CD4-positive, alpha-beta T cell (primary cell): ENCODE measurements at places on chromosomes 6 and 20. TPM values are rescaled to one million over a fixed set of nuclear protein-coding genes. Genes with fewer than 3 reads are reported as not detected.

GRCh38 chr6:67252663-67253062 is 1382.4 kb upstream of the ADGRB3 start:
- no peaks in the 10 kb centered on the region for H3K27me3 ChIP-seq
- H3K4me1 ChIP-seq, result no peaks in the 10 kb centered on the region
- no peak for DNase-seq
- no peak overlapping the region for H3K27ac ChIP-seq
- no peaks in the 10 kb centered on the region for H3K36me3 ChIP-seq

WFDC2 gene
- not detected for total RNA-seq

ZNF165 gene
- 5.1 TPM for total RNA-seq

- H3K27me3 ChIP-seq, result no peaks in the 10 kb centered on the region
- no peak for DNase-seq
- H3K4me1 ChIP-seq, result peaks cover 15% of the 10 kb centered on the region
Observed at GRCh38 chr6:36725581-36725980, 28.0 kb downstream of the RAB44 start.

- H3K4me3 ChIP-seq, result no peak overlapping the region
- no peak overlapping the region for H3K27ac ChIP-seq
- H3K27me3 ChIP-seq, result no peaks in the 10 kb centered on the region
Observed at GRCh38 chr6:41858703-41859102, 36.5 kb downstream of the USP49 start.

EYS gene
- not detected for total RNA-seq

TINAG gene
- total RNA-seq, result not detected

FOXC1 gene
- not detected for total RNA-seq

PHACTR1 gene
- total RNA-seq, result 2.3 TPM

- no peak overlapping the region for H3K4me3 ChIP-seq
- no peaks in the 10 kb centered on the region for H3K36me3 ChIP-seq
- DNase-seq, result no peak
- H3K4me1 ChIP-seq, result no peaks in the 10 kb centered on the region
- no peak overlapping the region for H3K27ac ChIP-seq
Observed at GRCh38 chr6:80091506-80091905, 15.0 kb upstream of the BCKDHB start.

GRCh38 chr6:16633961-16634360 is 127.3 kb downstream of the ATXN1 start:
- no peaks in the 10 kb centered on the region for H3K36me3 ChIP-seq
- DNase-seq, result no peak
- peaks cover 13% of the 10 kb centered on the region for H3K4me1 ChIP-seq

CENPB gene
- total RNA-seq, result 25.3 TPM

HTR1B gene
- total RNA-seq, result not detected

RIMS4 gene
- not detected for total RNA-seq

GRCh38 chr6:167557675-167558074 is 232.8 kb downstream of the TTLL2 start:
- no peaks in the 10 kb centered on the region for H3K27me3 ChIP-seq
- no peak overlapping the region for H3K27ac ChIP-seq
- no peaks in the 10 kb centered on the region for H3K4me1 ChIP-seq
- H3K36me3 ChIP-seq, result no peaks in the 10 kb centered on the region
- no peak overlapping the region for H3K4me3 ChIP-seq
- DNase-seq, result no peak

DNA sequence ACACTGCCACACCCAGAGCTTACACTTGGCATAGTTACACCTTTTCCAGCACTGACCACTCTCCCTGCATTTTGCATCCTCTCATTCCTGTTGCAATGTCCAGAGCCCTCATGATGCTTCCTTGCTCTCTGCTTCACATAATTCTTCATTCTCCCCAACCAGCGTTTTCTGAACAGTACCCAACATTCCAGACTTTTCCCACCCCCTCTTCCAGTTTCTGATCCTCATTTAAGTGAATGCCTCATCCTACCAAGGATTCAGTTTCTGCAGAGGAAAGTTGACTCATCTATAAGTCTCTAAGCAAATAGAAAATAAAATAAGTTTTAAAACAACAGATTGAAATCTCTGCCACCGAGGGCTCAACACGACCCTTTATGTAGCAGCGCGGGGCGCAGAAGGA is 321.3 kb upstream of the TCF21 start:
- H3K4me3 ChIP-seq, result no peak overlapping the region
- no peaks in the 10 kb centered on the region for H3K4me1 ChIP-seq

PSORS1C1 gene
- total RNA-seq, result not detected

DNA sequence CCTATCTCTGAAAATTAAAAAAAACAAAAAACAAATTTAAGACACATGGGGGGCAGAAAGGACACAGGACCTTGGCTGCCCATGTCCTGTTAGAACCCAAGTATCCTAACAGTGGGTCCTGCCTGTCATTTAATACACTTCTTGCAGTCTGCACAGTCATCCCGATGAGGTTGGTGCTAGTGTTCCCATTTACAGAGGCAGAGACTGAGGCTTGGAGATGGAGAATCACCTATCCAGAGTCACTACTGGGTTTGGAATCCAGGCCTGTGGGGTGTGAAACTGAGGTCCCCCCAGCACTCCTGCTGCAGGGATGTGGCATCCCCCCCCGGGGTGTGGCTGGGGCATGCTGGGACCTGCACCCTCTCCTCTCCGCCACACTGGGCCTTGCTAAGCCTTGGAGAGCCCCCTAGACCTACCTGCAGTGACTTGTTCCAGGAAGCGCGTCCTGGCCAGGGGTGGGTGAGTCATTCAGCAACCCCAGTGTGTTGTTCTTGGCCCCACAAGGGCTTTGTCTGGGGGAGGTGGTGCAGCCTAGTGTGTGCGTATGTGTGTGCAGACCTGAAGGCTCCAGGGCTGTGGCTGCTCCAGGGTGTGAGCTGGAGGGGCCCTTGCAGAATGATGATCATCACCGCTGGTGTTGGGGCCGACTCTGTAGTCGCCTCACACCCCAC is 49.7 kb downstream of the BCAS4 start:
- DNase-seq, result no peak
- H3K27ac ChIP-seq, result no peak overlapping the region
- H3K27me3 ChIP-seq, result no peaks in the 10 kb centered on the region
- no peak overlapping the region for H3K4me3 ChIP-seq
- H3K4me1 ChIP-seq, result peaks cover 6% of the 10 kb centered on the region
- peaks cover 5% of the 10 kb centered on the region for H3K36me3 ChIP-seq

DNA sequence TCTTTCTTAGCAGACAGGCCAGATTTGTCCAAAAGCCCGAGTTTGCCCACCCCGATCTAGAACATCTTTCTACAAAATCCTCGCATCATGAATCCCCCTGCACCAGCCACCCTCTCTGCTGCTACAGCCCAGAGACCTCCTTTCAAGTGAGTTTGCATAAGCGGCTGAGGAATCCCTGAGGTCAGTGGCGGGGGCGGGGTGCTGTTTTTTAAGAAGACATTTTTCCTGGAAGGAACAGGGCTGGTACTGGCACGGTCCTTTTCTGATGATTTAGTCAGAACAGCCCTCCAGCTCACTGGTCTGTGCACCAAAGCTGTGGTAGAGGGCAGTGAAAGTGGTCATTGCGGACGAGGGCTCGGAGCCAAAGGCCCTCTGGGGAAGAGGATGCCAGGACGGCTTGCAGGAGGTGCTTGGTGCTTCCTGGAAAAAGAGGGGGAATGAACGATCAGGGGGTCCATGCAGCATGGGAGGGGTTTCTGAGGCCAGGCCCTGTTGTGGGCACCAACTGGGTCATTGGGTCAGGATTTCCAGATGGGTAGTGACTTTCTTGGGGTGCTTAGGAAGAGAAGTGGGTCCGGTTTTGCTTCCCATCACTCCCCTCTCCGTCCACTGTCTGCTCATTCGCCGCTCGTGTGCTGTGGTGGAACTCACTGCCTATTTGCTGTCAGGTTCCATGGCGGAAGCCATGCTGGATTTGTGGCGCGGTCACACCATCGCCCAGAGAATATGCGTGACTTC is 50.4 kb downstream of the GNAS-AS1 start:
- H3K27ac ChIP-seq, result no peak overlapping the region
- no peaks in the 10 kb centered on the region for H3K4me1 ChIP-seq
- no peak for DNase-seq
- H3K36me3 ChIP-seq, result no peaks in the 10 kb centered on the region
- H3K27me3 ChIP-seq, result peaks cover 8% of the 10 kb centered on the region

DNA sequence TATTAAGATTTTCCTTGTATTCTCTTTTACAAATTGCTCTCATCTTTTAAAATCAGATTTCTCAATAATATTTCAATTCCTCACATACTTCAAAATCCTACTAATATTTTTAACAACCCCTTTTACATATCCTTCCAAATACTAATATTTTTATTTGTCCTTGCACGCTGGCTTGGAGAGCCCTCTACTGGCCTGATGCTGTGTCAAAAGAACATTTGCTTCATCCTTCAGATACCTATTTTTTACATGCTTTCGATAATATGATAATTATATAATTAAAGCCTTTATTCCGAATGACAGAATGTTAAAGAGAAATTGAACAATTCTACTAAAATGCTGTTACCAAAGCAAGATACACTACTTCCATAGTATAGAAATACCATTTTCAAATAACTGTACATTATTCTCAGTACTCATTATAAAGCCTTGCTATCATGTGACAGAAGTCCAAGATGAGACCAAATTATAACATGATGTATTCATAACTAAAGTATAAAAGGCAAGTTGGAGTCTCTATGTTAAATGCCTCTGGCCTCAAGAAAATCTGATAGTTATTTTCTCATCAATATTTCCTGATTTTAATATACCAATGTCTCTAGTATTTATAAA is 39.0 kb upstream of the PLN start:
- H3K36me3 ChIP-seq, result peaks cover 22% of the 10 kb centered on the region
- H3K4me3 ChIP-seq, result no peak overlapping the region
- no peak for DNase-seq
- H3K27ac ChIP-seq, result no peak overlapping the region
- H3K4me1 ChIP-seq, result no peaks in the 10 kb centered on the region
- no peaks in the 10 kb centered on the region for H3K27me3 ChIP-seq

- no peaks in the 10 kb centered on the region for H3K4me1 ChIP-seq
- no peak overlapping the region for H3K27ac ChIP-seq
- DNase-seq, result no peak
- peaks cover 22% of the 10 kb centered on the region for H3K36me3 ChIP-seq
Observed at GRCh38 chr6:52503851-52504781, 72.7 kb downstream of the TRAM2 start.

GRCh38 chr6:1263850-1264377 is 48.0 kb upstream of the FOXQ1 start:
- peaks cover 6% of the 10 kb centered on the region for H3K27me3 ChIP-seq
- H3K27ac ChIP-seq, result no peak overlapping the region
- H3K4me3 ChIP-seq, result no peak overlapping the region
- no peaks in the 10 kb centered on the region for H3K36me3 ChIP-seq

CUL7 gene
- total RNA-seq, result 5.9 TPM

GRCh38 chr20:62362991-62363919 is 3.9 kb downstream of the LAMA5 start:
- H3K36me3 ChIP-seq, result no peaks in the 10 kb centered on the region
- H3K4me1 ChIP-seq, result peaks cover 21% of the 10 kb centered on the region
- no peak overlapping the region for H3K27ac ChIP-seq
- H3K27me3 ChIP-seq, result peaks cover 31% of the 10 kb centered on the region

MUCL3 gene
- not detected for total RNA-seq

DNA sequence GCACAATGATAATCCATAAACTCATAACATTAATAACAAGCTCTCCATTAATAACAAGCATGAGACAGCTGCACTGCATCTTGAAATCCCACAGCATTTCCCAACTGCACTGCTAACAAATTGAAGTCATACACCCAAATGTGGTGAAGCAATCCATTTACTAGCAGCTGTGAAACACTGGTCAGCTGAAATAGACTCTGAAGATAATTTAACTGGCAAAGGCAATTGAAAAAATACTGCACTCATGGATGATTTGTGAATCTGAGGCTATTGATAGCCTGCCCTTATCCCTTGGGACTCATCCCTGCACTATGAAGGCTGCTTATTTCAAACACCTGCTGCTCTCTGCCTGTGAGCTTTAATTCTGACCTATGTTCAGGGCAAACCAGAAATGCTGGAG is 49.1 kb upstream of the PLCB1 start:
- no peak for DNase-seq
- no peak overlapping the region for H3K4me3 ChIP-seq
- no peaks in the 10 kb centered on the region for H3K36me3 ChIP-seq
- H3K27me3 ChIP-seq, result no peaks in the 10 kb centered on the region
- H3K27ac ChIP-seq, result no peak overlapping the region
- no peaks in the 10 kb centered on the region for H3K4me1 ChIP-seq

TSBP1 gene
- not detected for total RNA-seq

ID4 gene
- total RNA-seq, result not detected

GRCh38 chr6:145380186-145380585 is 355.1 kb downstream of the EPM2A start:
- H3K27me3 ChIP-seq, result no peaks in the 10 kb centered on the region
- no peaks in the 10 kb centered on the region for H3K4me1 ChIP-seq
- no peak overlapping the region for H3K27ac ChIP-seq
- H3K36me3 ChIP-seq, result no peaks in the 10 kb centered on the region
- H3K4me3 ChIP-seq, result no peak overlapping the region

DNA sequence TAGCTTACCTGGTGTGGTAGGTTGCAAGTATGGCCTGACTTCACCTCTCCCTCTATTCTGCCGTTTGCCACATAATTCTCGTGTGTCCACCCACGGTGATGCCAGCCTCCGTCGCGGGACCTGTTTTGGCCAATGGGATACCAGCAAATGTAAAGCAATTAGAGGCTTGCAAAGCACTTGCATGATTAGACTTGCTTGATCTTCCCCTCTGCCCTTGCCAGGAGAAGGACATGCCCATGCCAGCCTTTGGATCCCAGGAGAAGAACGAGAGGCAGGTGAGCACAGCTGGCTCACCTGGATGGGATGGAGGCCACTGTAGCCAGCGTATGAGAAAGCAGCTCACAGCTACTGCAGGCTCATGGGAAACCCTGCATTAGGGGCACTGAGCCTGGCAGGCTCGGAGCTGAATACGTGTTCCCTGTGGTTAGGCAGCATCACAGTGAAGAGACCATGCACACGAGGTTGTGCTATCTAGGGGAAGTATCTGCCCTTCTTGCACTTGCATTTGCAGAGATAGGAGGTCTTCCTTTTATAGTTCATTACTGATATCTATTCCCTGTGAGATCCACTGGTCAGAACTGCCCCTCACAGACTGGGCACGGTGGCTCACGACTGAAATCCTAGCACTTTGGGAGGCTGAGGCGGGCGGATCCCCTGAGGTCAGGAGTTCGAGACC is 62.4 kb downstream of the TMEM242 start:
- H3K27me3 ChIP-seq, result no peaks in the 10 kb centered on the region
- no peak for DNase-seq
- H3K36me3 ChIP-seq, result no peaks in the 10 kb centered on the region
- H3K27ac ChIP-seq, result no peak overlapping the region

- peaks cover 10% of the 10 kb centered on the region for H3K36me3 ChIP-seq
- H3K4me1 ChIP-seq, result peaks cover 8% of the 10 kb centered on the region
- H3K27ac ChIP-seq, result no peak overlapping the region
- no peak overlapping the region for H3K4me3 ChIP-seq
Observed at GRCh38 chr6:90199900-90200299, 96.7 kb downstream of the BACH2 start.

DNA sequence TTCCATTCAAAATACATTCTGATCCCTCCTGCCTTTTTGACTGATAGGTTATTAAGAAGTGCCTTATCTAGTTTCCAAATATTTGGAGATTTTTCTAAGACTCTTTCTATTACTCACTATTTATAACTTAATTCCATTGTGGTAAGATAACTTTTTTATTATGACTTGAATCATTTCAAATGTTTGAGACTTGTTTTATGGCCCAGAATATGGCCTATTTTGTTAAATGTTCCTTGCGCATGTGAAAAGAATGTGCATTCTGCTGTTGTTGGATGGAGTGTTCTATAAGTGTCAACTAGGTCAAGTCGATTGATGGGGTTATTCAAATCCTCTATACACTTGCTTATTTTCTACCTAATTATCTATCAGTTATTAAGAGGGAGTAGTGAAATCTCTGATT is 13.1 kb upstream of the TCP11 start:
- H3K4me3 ChIP-seq, result no peak overlapping the region
- H3K27ac ChIP-seq, result no peak overlapping the region
- no peaks in the 10 kb centered on the region for H3K4me1 ChIP-seq
- no peaks in the 10 kb centered on the region for H3K27me3 ChIP-seq
